ENCODE measurements at places on chromosomes 4 and X. TPM values are rescaled to one million over a fixed set of nuclear protein-coding genes. Genes with fewer than 3 reads are reported as not detected.

DNA sequence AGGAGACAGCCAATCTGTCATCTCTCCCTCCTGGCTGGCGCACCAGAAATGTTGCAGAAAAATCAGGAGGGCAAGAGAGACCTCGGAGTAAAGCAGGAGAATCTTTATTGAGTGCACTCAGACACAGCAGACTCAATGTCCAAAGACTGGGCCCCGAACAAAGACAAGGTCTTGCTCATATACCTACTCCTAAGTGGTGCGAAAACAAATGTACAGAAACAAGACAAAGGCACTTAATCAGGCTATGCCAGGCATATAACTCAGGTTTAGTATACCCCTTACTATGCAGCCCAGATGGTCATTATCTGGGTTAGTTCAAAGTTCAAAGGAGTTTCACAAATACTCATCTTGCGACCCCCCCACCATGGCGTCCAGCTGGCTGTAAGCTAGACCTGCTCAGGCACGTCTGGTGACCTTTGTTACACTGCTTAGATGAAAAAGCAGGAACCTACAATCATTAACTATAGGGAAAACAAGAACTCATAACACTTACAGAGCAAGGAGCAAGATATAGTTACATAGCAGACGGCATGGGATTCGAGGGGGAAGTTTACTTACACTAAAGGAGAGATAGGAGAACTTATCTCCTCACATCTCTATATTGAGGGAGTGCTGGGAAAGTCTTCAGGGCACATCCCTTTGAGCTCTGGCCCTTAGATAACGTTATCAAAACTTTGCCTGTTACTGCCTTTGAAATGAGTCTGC lies 27.5 kb downstream of the SULT1E1 start:
- no peak for DNase-seq

DNA sequence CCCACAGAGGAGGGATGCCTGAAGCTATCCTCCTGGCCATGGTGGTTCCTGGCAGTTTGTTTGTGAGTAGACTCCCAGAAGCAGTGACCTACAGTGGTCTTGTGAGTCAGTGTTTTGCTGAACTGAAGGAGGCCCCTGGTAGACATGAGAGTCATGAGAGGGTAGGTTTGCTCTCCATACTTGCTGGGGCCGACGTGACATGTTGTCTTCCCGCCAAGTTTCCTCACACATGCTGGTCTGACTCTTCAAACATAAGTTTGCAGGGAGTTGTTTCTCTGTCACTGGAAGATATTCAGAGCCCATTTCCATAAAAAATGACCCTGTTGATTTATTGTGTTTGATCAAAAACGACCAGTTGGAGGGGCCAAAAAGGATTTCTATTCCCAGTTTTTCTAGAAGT lies 131.1 kb upstream of the SCML1 start:
- DNase-seq: no peak

DNA sequence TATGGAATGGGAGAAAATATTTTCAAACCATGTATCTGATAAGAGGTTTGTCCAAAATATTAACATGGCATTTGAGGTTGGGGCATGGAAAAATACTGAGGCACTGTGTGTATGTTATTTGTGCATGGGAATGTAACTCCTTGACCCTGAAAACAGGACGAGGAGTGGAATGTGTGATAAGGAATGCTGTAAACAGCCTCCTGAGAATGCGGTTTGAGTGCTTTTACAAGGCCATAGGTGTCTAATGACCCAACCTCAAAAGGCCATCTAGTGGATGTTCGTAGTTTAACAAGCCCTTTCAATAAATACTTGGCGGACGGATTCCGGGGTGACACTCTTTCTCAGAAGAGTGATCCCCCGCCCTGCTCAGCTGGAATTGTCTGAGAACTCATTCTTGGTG lies 162.9 kb upstream of the USP9X start:
- no peak for DNase-seq

DNA sequence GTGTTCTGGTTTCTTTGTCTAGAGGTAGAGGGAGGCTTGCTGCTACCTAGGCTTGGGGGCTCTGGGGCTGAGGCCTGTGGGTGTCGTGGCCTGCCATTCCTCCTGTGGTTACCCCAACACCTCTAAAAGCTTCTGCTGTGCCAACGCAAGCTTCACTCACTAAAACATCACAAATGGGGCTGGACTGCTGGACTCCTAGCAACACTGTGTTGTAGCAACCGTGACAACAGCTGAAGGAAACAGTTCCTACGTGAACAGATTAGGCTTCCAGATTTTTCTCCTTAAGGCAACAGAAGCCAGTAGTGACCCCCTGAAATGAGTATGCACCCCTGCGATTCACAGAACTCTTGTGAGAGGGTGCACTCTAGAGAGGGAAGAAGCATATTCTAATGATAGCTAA lies 138.3 kb upstream of the TEX13D start:
- DNase-seq: no peak

DNA sequence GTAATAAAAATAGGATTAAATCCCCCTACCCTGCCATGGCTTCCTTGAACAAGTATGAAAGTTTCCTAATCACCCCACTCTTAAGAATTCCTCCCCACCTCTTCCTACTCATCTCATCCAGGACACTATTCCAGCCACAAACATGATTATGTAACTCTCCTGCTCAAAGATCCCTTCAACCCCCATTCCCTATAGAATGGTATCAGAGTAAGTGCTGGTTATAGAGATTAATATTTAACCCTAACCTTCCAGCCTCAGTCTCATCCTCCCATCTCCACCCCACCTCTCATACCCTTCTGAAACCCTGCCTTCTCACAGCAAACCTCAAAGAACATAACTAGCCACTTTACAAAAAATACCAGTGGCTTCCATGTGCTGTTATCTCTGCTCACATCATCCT lies 155.1 kb downstream of the PPP3CA start:
- DNase-seq: no peak

DNA sequence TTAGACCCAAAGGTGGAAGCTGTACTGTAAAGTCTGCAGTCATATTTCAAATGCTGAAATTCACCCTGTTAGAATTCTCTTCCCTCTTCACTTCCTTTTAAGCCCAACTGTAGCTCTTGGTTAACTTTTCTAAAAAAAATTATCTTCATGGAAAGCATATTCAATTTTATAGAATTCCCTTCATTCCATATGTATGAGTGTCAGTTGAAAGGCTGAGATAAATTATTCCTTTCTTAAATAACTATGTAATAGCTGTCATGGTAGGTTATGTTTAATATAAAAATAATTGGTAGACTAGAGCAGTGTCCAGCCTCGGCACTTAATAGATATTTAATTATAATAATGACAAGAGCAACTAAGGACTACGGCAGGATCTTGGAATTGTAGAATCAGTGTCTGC lies 16.8 kb upstream of the ARSH start:
- DNase-seq: no peak

DNA sequence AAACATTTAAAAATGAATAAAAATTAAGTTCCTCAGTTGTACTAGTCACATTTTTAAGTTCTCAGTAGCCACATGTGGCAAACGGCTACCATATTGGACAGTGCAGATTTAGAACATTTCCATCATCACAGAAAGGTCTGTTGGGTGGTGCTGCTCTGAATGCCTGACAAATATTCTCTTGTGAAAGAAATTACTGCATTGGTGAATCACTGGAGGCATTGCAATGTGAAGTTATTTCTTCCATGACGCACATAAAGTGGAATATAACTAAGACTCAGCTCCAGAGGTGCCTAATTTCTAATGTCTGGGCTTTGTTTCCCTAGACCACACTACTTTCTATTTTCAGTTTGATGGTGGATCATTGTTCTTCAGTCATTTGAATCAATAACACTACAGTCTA lies 44.9 kb downstream of the CLNK start:
- no peak for DNase-seq

GRCh38 chrX:81414630-81415029 lies 212.7 kb downstream of the SH3BGRL start:
- no peak for DNase-seq

- no peak for DNase-seq
These were observed 2.8 kb downstream of the PPP1R3F start for GRCh38 chrX:49272421-49272820.

GRCh38 chr4:25667931-25668557 lies 12.4 kb downstream of the SLC34A2 start:
- no peak for DNase-seq

GRCh38 chrX:116726806-116727205 lies 264.0 kb upstream of the CT83 start:
- no peak for DNase-seq

DNA sequence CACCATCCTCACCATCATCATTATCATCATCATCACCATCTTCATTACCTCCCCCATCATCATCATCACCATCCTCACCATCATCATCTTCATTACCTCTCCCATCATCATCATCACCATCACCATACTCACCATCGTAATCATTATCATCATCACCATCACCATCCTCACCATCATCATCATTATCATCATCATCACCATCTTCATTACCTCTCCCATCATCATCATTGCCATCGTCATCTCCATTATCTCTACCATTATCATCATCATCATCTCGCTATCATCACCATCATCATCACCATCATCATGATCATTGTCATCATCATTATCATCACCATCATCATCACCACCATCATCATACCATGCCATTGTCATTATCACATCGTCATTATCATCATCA lies 362.9 kb downstream of the DHRSX start:
- DNase-seq: no peak

DNA sequence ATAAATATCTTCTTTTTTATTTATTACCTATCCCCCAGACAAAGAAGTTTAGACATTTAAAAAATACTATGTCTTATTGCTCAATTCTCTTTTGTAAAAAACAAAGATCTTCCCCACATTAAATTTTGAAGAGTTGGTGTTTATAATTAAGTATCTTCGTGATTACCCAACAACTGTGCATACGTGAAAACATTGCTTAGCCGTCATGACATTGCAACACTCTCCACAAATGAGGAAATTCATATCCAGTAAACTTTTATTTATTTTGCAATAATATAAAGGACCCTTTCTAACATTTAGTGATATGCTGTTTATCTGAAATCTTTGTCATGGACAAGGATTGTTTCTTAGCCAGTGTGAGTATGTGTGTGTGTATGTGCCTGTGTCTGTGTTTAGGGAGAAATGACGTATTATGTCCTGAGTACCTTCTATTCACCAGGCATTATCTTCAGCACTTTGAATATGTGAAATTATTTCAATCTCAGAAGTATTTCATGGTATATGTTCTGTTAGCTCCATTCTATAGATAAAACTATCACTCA lies 26.1 kb upstream of the EREG start:
- no peak for DNase-seq

- DNase-seq: no peak
These were observed 46.6 kb downstream of the DCHS2 start for GRCh38 chr4:154444958-154445357.

DNA sequence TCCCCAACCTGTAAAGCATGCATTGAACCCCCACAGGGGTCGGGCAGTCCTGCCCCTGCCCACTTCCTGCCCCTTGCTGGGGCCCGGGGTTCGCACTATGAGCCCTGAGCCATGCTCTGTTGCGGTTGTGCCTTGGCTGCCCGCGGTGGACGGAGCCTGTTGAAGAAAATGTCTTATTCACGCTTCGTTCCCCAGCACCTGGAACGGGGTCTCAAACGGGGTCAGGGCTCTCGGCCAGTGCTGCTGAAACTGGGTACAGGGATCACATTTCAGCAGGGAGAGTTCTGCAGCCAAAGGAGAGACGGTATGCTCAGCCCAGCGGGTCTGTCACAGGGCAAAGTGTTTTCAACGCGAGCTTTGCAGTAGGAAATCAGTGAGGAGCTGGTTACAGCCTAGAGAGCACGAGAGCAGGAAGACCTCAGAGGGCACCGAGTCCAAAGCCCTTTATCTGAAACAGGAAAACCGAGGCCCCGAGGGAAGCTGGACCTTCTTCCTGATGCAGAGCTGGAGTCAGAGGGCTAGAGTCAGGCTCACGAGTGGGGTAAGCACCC lies 46.3 kb upstream of the AFAP1 start:
- DNase-seq: no peak

DNA sequence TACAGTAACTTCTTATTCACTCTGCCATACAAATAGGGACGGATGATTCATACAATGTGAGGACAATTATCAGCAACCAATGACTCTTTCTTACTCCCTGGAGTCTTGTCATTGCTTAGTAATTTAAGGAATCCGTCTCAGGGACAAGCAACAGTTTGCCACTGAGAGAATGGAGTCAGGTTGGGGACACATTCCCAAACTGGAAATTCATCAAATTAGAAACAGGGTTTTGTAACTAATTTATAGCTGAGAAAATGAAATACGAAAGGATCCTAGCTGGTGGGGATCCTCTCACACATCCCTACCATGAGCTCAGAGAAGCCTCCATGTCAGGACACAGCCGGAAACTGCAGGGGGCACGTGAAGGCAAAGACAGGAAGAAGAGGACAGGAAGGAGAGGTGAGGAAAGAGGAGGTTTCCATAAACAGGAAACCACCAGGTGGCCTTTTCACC lies 50.4 kb upstream of the KDR start:
- DNase-seq: no peak

DNA sequence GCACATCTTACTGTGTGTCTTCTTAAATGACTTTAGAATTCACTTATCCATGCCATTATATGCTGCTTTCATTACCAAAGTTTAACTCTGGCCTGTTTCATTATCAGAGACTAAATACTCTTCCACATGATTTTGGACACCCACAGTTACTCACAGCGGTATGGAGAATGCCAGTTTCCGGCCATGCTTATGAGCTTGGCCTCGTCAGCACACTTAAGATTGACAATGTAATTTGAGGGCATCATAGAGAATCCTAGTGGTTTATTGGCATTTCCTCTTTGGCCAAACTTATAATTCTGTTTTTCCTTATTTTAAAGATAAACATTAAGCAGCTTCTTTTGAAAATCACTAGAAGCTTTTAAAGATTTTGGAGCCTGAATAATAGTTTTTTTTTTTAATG lies 104.5 kb downstream of the IRF2 start:
- DNase-seq: no peak

DNA sequence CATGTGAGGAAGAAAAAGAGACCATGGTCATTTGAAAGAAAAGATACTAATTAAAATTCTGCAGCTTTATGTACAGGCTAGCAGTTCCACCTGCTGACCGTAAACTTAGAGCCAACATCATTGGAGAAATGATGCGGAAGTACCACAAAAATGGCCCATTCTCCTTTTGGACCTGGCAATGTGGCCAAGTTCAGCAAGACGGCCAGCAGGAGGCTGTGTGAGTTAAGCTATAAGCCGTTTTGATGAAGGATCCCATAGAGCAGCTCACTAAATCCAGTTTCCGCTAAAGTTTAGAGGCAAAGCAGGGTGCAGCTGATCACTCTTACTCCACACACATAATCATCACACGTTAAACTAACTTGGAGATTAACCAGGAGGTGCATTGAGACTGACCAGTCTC lies 133.8 kb downstream of the LDB2 start:
- no peak for DNase-seq

- no peak for DNase-seq
These were observed 183.9 kb downstream of the SNCA start for GRCh38 chr4:89653012-89653411.

Gene ITIH6
- not detected for total RNA-seq

Gene NEUROG2
- total RNA-seq: not detected

Gene SLC26A1
- total RNA-seq: 0.19 TPM

Gene AMER1
- 4.0 TPM for total RNA-seq

Gene KCND1
- total RNA-seq: 0.72 TPM

Gene MSX1
- 2.2 TPM for total RNA-seq

Gene TFE3
- 55.9 TPM for total RNA-seq

Gene HTR2C
- total RNA-seq: not detected

Gene ADGRG4
- total RNA-seq: not detected

Gene SPACA5B
- total RNA-seq: not detected
